Stimulated activated CD8-positive, alpha-beta memory T cell treated with anti-CD3 and anti-CD28 coated beads, Interleukin-2, amount 100 ng/mL, for 1 hour (primary cell): ENCODE measurements at places on chromosomes 5 and 9.

GRCh38 chr9:96565671-96566497 lies 53.8 kb downstream of the CDC14B start:
- DNase-seq = no peak

- DNase-seq = no peak
Measured at GRCh38 chr5:154830219-154830595, 20.2 kb downstream of the FAXDC2 start.

DNA sequence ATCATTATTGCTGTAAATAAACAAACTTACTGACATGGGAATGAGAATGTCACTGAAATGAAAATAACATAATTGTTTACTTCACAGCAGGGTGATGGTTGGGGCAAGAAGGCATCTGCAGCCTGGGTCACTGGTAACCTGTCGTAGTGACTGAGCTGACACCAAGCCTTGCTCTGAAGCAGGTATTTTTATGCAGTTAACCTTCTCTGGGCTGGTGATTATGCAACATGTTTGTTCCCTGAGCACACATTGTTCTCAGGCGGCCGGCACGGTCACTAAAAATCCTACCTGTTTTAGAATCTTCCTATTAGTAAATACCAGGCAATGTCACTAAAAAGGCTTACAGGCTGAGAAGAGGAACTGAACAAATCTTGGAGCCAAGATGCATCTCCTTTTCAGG lies 157.7 kb upstream of the NR3C1 start:
- no peak for DNase-seq

- DNase-seq = no peak
Measured at GRCh38 chr5:138523406-138523805, 19.6 kb downstream of the ETF1 start.

DNA sequence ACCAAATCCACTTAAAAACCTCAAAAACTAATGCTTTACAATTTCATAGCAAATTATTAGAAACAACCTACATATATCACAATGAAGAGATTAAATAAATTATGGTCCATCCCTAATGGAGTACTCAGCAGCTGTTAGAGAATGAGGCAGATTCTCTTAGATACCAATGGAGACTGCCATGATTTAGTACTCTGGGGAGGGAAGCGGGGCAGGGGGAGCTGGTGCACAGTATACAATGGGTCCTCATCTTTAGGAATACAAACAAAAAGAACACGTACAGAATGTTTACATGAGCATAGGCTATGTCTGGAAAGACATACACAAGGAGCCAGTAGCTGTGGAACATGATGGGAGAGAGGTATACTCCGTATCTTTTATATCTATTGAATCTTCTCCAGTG lies 2.0 kb downstream of the LIFR start:
- no peak for DNase-seq

DNA sequence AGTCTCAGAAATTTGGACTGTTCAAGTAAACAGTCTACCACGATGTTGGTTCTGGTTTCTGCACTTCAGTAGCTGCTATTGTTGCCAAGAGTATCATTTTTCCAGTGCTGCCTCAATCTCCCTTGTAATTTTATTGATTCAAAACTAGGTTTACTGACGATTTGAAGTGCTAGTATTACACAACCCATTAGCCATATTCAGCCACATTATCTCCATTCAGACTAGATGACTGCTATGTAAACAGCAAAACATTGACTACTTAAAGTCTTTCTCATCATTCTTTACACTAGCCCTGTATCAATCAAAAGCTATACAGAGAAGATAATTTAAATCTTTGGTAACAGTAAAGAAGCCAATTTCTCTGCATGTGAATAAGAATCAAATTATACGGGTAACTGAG lies 102.0 kb upstream of the TSLP start:
- no peak for DNase-seq

DNA sequence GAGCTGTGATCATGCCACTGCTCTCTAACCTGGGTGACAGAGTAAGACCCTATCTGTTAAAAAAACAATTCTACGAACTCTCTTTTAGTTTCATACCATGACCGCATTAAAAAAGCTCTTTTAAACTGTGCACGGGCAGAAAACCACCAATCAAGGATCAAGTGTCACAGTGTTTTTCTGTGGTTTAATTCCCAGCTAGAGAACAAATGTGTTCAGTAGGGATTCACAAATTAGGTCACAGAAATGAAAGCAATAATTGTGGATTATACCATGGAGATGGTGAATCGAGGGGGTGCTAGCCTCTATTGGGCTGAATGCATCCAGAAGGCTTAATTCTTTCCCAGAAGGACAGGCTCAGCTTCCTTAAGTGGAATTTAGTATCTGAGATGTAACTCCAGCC lies 79.1 kb downstream of the ATG10 start:
- DNase-seq = no peak

GRCh38 chr9:113210815-113211214 lies 10.3 kb downstream of the FKBP15 start:
- no peak for DNase-seq

- no peak for DNase-seq
Measured at GRCh38 chr5:174618589-174618988, 105.8 kb upstream of the MSX2 start.

- no peak for DNase-seq
Measured at GRCh38 chr9:19486803-19487202, 78.0 kb downstream of the ACER2 start.
